ENCODE measurements at places on chromosomes 6 and 20.

GRCh38 chr6:18985061-18985460 lies 597.9 kb downstream of the RNF144B start:
- no peak for DNase-seq

DNA sequence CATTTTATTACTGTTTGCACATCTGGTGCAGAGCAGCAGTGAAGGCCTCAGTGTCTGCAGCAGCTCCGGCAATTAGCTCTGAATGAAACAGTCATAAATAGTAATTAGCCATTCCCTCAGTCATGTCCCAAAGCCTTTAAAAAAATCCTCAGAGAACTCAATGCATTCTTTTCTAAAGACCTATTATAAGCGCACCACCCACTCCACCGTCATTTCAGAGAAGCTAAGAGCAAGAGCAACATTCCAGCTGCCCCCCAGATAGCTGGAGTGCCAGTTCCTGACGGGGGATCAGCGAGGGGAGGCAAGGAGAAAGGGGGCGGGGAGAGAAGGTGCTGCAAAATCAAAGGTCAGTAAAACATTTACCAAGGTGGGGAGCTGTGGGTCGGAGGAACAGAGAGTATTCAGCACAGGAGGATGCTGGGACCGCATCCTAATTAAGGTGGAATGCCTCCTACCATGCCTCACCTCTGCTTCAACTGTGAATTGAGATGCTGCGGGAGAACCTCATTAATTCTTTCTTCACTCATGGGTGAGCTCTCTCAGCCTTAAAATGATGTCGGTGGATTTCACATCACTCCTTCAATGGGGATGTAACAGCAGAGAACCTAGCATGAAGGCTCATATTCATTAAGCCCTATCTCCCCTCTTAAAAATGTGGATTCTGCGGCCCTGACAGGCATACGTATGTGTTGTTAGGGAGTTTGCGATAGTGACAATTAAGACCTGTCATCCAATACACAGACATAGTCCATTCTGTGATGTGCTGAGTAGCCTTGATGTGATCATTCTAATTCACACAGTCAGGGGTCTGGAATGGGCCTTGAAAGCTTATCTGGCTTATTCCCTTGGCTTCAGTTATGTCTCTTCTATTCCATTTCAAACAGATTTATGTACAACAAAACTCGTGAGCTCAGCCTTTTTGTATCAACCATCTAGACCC lies 469.5 kb upstream of the NRSN1 start:
- DNase-seq: no peak

DNA sequence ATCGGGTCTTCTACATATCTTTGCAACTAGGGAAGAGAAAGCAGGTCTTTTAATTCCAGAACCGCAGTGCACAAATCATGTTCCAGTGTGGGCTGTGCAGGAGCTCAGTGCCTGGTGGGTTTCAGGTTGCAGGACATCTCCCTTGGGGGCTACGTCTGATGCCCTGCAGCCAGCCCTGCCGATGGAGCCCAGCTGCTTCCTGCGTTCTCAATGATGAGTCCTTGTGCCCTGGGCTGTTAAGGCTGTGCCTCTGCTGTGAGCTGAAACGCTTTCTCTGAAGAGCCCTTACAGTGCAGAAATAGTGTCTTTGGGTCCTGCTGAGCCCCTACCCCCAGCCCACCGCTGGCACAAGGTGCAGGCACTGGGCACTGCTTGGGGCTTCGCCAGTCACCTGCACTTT lies 192.9 kb downstream of the SYNDIG1 start:
- DNase-seq: no peak

- DNase-seq: peak; percentile 55
Observed at GRCh38 chr20:11676630-11677287, 240.9 kb upstream of the BTBD3 start.

DNA sequence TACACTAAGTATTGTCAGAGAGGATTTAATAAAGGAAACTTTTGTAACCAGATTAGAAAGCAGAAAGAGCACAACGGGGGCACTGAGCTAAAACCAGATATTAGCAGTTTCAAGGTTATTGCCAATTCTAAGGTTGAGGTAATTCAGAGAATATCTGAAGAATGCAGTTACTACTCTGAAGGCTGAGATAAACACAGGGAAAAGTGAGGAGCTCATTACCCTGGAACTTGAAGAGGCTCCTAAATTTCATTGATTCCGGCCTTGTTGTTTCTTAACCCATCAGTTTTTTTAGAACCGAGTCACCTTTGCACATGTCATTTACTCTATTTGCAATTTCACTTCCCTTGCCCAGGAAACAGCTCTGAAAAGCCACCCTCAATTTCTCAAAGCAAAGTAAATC lies 72.4 kb upstream of the BTBD3 start:
- no peak for DNase-seq

DNA sequence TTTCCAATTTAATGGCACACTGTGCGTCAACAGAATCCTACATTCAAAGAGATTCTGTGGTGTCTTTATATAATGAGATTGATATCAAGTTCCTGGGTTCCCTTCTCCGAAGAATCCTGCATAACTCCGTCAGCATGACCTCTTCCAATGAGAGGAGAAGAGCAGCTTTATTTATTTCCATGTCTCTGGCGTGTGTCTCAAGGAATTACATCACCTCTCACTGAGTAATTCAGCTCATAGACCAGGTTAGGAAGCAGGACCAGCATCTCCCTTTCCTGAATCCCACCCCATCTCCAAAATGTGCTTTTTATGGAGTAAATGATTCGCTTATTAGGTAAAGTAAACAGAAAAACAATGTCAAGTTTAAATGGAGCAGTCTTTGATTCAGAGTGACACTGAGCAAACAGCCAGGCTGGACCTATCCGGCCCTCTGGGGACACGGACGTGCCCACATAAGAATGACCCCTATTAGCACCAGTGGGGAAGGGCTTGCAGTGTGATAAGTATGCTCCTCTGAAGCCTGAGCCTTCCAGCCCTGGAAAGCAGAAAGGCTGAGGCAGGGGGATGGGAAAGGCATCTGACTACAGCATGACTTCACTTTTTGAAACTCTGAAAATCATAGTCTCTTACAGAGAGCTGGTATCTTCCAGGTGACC lies 165.2 kb downstream of the CLIC5 start:
- DNase-seq: no peak

DNA sequence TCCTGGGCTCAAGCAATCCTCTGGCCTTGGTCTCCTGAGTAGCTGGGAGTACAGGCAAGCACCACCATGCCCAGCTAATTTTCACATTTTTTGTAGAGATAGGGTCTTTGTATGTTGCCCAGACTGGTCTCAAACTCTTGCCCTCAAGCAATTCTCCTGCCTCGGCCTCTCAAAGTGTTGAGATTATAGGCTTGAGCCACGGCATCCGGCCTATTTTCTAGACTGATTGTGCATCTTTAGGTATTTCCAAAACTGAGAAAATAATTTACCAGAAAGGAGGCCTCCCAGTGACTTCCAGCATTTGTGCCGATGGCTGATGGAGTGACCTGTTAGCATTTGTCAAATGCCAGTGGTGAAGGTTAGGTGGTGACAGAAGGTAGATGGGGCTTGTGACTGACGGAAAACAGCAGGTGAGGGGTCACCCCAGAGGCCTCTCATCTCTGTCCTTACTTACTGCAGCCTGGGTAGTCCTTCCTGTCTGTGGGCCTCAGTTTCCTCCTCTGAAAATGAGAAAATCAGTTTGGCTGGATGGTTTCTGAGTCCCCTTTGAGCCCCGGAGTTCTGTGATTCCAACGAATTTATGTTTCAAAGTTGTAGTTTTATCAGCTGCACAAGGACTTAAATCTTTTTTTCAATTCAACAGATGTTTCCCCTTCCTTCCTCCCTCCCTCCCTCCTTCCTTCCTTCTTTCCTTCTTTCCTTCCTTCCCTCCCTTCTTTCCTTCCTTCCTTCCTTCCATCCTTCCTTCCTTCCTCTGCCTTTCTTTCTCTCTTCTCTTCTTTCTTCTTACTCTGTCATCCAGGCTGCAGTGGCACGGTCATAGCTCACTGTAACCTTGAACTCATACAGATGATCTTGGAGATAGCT lies 53.5 kb downstream of the TGM2 start:
- DNase-seq: no peak

DNA sequence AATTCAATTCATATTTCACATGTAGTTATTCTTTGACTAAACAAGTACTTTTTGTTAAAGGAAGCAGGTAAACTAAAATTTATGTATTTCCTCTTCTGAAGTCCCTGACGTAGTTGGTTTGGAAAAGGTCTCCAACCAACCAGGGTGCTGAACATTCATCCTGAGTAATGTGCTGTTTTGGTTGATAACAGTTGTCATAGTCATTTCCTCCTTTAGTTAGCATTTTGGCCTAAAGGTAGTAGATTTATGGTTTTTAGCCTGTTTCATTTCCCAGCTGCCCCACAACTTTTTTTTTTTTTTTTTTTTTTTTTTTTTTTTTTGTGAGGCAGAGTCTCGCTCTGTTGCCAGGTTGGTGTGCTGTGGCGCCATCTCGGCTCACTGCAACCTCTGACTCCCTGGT lies 382.8 kb upstream of the FLRT3 start:
- DNase-seq: no peak

- DNase-seq: no peak
Observed at GRCh38 chr6:93317592-93317991, 101.8 kb downstream of the EPHA7 start.

DNA sequence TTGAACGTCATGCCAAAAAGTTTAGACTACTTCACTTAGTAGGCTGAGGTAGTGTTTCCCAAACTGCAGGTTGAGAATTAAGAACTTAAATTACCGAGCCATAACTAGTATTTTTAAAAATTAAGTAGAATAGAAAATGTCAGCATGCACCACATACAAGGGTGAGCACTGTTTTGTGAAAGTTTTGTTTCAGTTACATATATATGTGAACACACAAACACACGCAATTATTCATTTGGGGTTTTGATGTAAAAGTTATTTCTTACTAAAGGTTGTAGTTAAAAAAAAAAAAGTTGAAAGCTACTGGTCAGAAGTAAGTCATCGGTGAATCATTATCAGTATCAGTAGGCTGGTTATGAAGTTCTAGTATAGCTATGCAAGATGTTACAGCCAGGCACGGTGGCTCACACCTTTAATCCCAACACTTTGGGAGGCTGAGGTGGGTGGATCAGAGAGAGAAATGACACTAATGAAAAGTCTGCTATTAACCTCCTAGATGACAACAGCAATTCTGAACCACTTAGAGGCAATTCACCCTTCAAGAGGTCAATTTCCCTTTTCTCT lies 24.1 kb downstream of the FASTKD5 start:
- DNase-seq: no peak

DNA sequence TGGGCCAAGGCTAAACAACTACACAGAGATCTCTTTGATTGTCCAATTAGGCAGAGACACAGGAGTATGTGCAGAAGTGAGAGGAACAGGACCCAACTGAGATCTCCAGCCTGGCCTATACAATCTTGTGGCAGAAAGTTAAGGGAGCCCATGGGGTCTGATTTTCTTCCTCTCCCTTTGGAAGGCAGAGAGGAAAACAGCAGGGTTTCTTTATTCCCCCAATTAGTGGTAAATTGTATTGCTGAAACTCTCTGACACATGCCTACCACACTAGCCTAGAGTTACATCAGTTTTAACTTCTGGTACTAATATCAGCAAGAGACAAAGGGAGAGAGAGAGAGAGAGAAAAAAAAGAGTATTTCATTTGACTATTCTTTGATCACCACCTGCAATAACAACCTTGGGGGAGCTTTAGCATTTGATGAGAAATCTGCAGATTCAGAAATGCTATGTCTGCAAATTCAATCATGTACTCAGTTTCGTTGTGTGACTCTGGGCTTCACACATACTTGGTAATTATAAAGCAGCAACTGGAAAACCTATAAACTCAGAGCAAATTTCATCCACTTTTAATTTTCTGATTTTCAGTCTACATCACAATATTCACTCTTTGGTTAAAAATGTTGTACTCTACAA lies 260.3 kb upstream of the SPTLC3 start:
- DNase-seq: no peak

DNA sequence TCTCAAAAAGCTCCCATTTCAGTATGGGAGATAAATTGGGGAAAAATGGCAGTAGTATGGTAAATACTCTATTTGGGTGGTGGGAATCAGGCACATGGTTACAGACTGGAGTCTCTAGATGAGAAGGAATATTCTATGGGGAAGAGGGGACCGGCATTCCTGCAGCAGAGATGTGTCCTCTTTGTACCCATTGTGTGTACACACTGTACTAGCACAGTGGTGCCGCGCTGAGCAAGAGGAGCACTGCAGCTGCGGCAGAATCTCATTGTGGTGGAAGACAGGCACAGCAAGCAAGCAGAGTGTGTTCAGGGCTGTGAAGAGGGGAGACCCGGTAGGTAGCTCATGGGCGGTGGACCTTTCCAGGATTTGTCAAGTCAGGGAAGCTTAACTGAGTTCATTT lies 13.0 kb downstream of the AFDN start:
- DNase-seq: no peak
